ENCODE measurements at places on chromosomes 12 and 14.

- H3K36me3 ChIP-seq, result no peaks in the 10 kb centered on the region
- no peak for DNase-seq
- H3K4me1 ChIP-seq, result no peaks in the 10 kb centered on the region
- H3K27ac ChIP-seq, result no peak overlapping the region
- no peaks in the 10 kb centered on the region for H3K27me3 ChIP-seq
- H3K4me3 ChIP-seq, result no peak overlapping the region
Measured at GRCh38 chr12:96766232-96766631, 140.8 kb upstream of the NEDD1 start.

DNA sequence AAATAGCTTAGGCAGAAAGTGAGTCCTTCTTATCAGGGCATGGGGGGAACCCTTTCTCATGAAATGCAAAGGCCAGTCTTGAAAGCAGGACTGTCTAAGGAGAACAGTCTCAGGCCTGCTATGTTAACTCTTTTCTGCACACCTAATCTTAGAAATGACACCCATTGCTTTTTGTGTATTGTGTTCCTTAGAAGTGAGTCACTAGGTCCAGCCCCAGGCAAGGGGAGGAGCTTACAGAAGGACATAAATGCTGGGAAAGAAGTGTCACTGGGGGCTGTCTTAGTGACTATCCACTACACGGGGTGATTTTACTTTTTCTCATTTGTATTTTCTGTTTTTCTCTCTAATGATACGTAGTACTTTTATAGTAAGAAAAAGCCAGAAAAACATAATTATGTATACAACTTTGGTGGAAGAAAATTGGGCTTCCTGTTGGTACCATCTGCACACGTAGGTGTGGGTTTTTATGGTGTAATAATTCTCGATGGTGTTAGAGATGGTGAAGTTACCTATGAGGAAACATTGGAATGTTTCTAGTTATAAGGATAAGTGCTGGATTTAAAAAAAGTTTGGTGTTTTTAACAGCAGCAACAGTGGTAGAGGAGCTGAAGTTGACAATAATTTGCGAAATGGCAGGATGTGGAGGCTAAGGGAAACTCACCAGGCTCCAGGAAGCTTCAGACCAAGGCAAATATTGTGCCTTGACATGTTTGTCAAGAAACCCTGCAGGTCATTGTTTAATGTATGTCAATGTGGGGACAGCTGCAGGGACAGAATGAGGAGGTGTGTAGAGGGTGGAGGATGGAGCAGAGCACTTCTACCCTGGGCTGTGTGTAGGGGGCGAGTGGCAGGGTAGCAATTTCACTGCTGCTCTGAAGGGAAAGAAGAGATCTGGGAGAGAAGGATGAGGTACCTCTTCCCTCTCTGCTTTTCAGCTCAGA, 214.9 kb downstream of the KTN1 start:
- no peak for DNase-seq
- no peaks in the 10 kb centered on the region for H3K27me3 ChIP-seq
- no peak overlapping the region for H3K4me3 ChIP-seq
- no peak overlapping the region for H3K27ac ChIP-seq
- no peaks in the 10 kb centered on the region for H3K36me3 ChIP-seq

GRCh38 chr12:22287776-22288621, 46.5 kb downstream of the ST8SIA1 start:
- no peaks in the 10 kb centered on the region for H3K36me3 ChIP-seq
- H3K27me3 ChIP-seq, result peaks cover 6% of the 10 kb centered on the region
- H3K4me1 ChIP-seq, result no peaks in the 10 kb centered on the region

- H3K4me3 ChIP-seq, result no peak overlapping the region
- no peak for DNase-seq
- no peak overlapping the region for H3K27ac ChIP-seq
- no peaks in the 10 kb centered on the region for H3K27me3 ChIP-seq
- no peaks in the 10 kb centered on the region for H3K4me1 ChIP-seq
Measured at GRCh38 chr12:15540469-15540872, 218.2 kb downstream of the PTPRO start.

DNA sequence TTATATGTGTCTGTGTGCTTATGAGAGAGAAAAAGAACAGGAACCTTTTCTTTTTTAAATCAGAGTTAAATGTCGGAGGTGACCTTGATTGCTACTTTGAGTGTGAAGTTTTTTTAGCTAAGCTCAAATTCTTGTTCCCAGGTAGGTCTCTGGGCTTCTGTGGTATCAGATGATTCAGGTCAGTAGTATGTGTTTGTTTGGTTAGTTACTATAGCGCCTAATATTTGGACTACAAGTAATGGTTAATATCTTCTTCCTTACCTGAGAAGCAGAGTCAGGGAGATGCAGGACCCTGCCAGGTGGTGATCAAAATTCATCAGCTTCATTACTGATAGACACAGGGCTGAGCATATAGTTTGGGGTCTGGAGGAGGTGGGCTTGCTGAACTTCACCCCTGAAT, 30.8 kb downstream of the ADCK1 start:
- no peak overlapping the region for H3K4me3 ChIP-seq
- DNase-seq, result no peak
- H3K4me1 ChIP-seq, result no peaks in the 10 kb centered on the region
- H3K36me3 ChIP-seq, result no peaks in the 10 kb centered on the region
- no peaks in the 10 kb centered on the region for H3K27me3 ChIP-seq
- H3K27ac ChIP-seq, result no peak overlapping the region

GRCh38 chr14:78157494-78158437, 12.4 kb upstream of the NRXN3 start:
- no peaks in the 10 kb centered on the region for H3K36me3 ChIP-seq
- H3K27me3 ChIP-seq, result no peaks in the 10 kb centered on the region
- no peak for DNase-seq
- no peaks in the 10 kb centered on the region for H3K4me1 ChIP-seq

DNA sequence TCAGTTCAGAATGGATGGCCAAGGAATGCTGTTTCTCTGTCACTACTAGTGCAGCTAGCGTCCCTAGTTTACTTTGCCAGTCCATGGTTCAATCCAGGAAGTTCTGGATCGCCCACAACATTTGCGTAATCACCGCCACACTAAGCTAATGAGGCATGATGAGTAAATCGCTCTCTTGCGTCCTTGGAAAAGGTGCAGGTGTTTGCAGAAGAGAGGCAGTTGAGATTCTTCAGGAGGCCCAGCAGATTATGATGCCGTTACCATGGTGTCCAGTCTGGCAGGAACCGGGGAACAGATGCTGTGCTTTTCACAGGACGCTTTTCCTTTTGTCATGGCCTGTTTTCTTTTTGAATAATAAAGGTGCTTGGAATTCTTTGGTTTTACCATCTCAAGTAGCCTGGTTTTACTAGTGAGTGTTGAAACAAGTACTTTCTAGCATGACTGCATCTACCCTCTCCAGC, 9.0 kb downstream of the TPH2 start:
- peak overlapping the region; percentile 19 for H3K27ac ChIP-seq
- H3K4me1 ChIP-seq, result peaks cover 9% of the 10 kb centered on the region
- H3K27me3 ChIP-seq, result no peaks in the 10 kb centered on the region
- DNase-seq, result no peak

DNA sequence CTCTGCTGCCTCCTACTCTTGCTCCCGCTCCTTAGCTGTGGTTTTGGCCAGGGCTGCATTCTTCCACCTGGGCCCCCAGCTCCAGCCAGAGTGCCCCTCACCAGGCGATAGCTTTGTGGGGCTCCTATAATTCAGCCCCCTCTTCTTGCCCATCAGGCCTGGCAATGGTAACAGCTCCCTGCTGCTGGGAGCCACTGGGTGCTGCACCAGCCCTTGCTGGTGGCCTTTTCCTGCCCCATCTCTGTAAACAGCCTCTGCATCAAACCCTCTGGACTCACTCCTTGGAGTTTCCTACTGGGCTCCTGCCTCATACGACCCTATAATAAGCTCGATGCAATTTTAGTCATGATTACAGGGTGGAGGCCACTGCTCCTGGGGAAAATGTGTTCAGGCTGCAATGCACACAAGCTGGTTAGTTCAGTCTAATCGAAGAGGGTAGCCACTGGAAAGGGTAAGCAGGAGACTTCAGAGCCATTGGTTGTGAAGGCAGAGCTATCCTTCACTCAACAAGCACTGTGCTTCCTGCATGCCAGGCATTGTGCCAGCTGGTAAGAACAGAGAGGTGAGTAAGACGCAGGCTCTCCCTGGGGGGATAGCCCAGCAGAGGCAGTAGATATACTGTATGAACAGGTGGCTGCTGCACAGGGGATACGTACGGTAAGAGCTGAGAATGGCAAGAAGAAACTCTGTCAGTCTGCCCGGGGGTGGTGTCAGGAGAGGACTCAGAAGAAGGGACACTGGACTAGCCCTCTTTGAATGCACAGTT, 24.7 kb downstream of the CLMN start:
- H3K36me3 ChIP-seq, result no peaks in the 10 kb centered on the region
- no peak for DNase-seq
- no peaks in the 10 kb centered on the region for H3K27me3 ChIP-seq
- peak overlapping the region; percentile 44 for H3K27ac ChIP-seq
- H3K4me1 ChIP-seq, result peaks cover 26% of the 10 kb centered on the region

DNA sequence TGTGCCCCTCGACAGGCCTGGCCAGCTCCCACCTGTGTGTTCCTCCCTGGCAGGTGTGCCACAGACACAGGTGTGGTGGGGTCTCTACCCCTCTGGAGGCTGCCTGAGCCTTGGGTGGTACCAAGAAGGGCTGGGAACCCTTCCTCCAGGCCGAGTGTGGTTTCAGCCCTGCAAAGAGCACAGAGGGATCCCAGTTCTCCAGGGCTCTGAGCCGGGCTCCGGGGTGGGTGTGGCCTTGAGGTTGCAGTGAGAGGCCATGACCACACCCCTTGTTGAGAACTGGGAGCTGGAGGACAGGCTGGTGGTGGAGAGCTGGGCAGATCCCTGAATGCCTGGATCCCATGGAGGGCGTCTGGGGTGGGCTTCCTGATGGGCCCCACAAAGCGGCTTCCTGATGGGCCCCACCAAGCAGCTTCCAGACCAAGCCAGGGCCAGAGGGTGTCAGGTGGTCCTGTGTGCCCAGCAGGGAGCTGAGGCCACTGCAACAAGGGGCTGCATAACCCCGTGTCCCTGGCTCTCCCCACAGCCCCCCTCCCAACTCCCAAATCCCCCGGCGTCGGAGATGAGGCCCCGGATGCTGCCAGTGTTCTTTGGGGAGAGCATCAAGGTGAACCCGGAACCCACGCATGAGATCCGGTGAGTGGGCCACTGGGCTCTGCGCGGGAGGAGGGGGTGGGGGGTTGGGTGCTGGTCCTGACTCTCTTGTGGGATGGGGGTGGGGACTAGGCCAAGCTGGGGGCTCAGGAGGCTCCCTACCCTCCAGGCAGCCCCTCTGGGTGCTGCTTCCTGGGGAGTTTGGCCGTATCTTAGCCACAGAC, 16.6 kb downstream of the RFLNA start:
- no peak overlapping the region for H3K4me3 ChIP-seq
- no peaks in the 10 kb centered on the region for H3K4me1 ChIP-seq
- H3K27ac ChIP-seq, result no peak overlapping the region
- DNase-seq, result no peak
- H3K36me3 ChIP-seq, result no peaks in the 10 kb centered on the region
- no peaks in the 10 kb centered on the region for H3K27me3 ChIP-seq

DNA sequence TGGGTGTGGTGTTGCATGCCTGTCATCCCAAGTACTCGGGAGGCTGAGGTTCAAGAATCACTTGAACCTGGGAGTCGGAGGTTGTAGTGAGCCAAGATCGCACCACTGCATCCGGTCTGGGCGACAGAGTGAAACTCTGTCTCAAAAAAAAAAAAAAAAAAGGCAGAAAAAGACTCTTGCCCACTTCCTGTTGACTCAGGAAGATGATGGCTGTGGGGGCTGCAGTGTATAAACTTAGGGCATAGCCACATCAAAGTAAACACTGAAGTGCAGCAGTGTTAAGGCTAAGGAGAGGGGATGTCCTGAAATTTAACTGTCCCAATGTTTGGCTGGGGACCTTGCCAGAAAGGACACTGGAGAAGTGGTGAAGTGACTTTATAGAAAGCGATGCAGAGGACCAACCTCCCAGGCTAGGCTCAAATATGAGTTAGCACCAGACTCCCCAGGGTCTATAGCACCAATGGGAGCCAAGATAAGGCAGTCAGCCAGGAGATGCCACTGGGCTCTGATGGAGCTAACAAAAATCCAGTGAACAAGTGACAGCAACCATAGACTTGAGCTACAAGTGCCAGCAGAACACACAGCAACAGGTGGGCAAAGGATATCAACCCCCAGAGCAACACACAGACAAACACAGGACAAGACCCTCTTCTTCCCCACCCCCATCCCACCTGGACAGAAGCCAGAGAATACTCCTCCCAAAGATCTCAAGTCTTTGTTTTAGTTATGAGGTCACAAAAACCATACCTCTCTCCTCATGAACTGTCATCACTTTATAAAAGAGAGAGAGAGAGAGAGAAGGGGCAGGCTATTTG, 28.0 kb downstream of the NELL2 start:
- no peaks in the 10 kb centered on the region for H3K4me1 ChIP-seq
- DNase-seq, result no peak
- no peak overlapping the region for H3K27ac ChIP-seq
- no peak overlapping the region for H3K4me3 ChIP-seq

DNA sequence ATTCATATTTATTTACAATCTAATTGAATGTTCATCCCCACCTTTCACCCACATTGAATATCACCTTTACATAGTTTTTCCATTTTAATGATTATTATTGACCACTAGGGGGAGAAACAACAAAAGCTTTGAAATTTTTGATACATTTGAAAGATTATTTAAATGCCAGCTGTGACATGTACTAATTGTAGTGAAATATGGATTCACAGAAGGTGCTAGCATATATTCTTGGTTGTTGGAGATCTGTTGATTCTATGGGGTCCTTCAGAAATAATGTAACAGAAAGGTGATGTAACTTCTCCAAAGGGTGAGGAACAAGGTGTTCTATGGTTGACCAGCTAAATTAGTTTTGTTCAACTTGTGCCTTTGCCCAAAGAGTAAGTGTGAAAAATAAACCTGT, 22.4 kb upstream of the GPR33 start:
- DNase-seq, result no peak
- H3K4me1 ChIP-seq, result no peaks in the 10 kb centered on the region
- no peaks in the 10 kb centered on the region for H3K27me3 ChIP-seq
- H3K36me3 ChIP-seq, result no peaks in the 10 kb centered on the region

GRCh38 chr14:33781236-33781635, 169.6 kb downstream of the EGLN3 start:
- H3K4me1 ChIP-seq, result no peaks in the 10 kb centered on the region
- H3K36me3 ChIP-seq, result no peaks in the 10 kb centered on the region
- no peak for DNase-seq
- no peak overlapping the region for H3K27ac ChIP-seq
- no peaks in the 10 kb centered on the region for H3K27me3 ChIP-seq

- no peaks in the 10 kb centered on the region for H3K27me3 ChIP-seq
- H3K4me1 ChIP-seq, result no peaks in the 10 kb centered on the region
- H3K27ac ChIP-seq, result no peak overlapping the region
- no peak overlapping the region for H3K4me3 ChIP-seq
Measured at GRCh38 chr12:50013361-50014147, 11.7 kb downstream of the RACGAP1 start.

DNA sequence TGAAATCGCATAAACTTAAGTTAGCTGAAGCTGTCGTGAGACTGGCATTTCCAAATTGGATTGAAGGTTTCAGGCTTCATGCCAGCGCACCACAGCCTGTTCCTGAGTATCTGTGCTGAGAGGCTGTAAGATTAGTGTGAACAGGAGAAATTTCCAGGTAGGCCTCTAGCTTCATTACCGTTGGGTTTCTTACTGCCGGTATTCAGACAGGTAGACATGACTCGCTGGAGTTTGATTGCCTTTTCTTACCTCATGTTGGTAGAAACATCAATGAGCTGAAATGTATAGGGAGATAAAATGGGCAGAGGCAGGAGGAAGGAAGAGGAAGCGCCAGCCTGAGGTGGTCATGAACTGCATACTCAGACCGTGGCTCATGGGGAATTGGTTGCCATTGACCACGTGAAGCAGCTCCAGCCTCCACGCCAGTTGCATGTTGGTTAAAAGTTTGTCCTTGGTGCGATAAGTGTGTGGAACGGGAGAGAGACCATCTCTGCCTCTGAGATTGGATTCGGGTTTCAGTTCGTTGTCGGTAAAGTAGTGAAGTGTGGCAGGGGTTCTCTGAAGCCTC, 42.3 kb upstream of the MMP17 start:
- H3K27me3 ChIP-seq, result no peaks in the 10 kb centered on the region
- peaks cover 29% of the 10 kb centered on the region for H3K36me3 ChIP-seq
- H3K4me1 ChIP-seq, result no peaks in the 10 kb centered on the region
- no peak overlapping the region for H3K27ac ChIP-seq
- DNase-seq, result no peak
- no peak overlapping the region for H3K4me3 ChIP-seq

Data from liver (tissue), 10 donors.